ENCODE measurements at places on chromosomes 1 and 21. TPM values are rescaled to one million over a fixed set of nuclear protein-coding genes. Genes with fewer than 3 reads are reported as not detected.

HES3 gene
- not detected for polyA plus RNA-seq

ARTN gene
- polyA plus RNA-seq = 2.2 TPM

DHRS3 gene
- 0.22 TPM for polyA plus RNA-seq

GBP6 gene
- not detected for polyA plus RNA-seq

RAB7B gene
- polyA plus RNA-seq = not detected
